Skin of body (tissue), 3 donors: ENCODE measurements at places on chromosomes 16 and 17.

DNA sequence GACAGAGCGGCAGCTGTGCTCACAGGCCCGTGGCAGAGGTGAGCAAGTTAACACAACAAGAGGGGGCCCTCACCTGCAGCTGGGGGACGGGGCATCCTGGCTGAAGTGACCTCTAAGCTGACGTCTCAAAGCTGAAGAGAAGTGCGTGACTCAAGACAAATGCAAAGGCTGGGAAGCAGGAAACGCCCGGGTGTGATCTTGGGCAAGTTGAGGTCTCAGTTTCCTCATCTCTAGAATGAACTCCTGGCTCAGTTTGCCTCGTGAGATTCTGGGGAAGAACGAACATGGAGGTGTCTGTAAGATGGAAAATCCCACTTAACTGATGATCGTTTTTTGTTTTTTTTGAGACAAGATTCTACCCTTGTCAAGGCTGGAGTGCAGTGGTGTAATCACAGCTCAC, 40.1 kb upstream of the C1QL1 start:
- DNase-seq: no peak

DNA sequence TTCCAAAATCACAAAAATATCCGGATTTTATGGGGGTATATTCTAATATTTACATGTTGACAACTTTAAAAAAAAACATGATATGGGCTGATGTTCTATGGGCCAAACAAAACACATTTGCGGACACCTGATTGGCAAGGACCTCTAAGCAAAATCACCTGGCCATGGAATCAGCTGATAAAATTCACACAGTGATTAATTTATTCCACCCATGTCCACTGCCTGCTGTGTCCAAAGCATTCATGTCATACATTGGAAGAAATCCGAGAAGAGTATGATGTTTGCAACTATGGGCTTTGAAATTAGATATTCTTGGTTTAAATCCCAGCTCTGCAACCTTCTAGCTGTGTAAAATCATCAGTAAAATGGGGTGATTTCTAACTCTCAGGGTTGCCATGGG, 538.7 kb downstream of the HAPSTR1 start:
- DNase-seq: no peak

DNA sequence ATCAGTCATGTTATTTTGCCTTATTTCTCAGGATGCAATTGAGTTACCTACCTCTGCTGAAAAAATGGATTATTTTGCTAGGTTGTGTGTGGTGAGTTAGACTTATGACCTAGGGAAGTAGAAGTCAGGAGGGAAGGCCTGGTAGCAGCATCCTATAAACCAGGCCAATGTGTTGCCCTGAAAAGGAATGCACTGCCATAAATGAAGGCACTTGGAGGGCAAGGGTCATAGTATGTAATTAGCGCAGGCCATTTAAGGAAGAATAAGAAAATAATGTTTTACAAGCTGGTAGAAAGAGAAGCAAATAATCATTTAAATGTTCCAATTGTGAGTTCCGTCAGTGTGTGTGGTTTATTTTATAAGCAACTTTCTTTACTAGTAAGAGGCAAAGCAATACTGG, 698.8 kb downstream of the KCNJ2 start:
- no peak for DNase-seq

DNA sequence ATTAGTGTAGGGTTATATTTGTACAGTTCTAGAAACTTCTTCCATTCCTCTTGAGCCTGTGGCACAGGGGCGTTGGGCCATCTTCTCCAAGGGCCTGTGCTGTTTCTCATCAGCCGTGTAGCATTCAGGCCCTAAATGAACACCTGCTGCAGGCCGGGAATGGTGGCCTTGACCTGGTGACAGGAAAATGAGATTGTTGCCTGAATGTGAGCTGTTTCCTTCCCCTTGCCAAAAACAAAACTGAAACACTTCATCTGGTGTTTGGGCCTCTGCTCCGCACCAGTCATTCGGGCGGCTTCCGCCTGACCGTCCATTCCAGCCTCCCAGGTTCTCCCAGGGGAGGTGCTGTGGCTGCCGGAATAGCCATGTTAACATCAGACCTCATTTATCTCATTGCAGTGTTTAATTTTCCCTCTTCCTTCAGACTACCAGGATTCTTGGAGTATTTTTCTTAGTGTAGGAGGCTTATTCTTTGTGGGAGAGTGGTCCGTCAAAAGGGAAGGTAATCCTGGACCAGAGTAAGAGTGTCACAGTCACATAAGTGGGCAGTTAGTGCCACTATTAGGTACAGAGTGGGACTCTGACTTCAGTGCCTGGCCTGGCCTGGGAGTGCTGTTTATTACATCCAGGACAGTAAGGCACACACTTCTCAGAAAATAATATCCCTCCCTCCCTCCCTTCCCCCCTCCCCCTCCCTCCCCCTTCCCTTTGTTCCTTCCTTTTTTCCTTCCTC, 61.9 kb downstream of the WWP2 start:
- DNase-seq: no peak

DNA sequence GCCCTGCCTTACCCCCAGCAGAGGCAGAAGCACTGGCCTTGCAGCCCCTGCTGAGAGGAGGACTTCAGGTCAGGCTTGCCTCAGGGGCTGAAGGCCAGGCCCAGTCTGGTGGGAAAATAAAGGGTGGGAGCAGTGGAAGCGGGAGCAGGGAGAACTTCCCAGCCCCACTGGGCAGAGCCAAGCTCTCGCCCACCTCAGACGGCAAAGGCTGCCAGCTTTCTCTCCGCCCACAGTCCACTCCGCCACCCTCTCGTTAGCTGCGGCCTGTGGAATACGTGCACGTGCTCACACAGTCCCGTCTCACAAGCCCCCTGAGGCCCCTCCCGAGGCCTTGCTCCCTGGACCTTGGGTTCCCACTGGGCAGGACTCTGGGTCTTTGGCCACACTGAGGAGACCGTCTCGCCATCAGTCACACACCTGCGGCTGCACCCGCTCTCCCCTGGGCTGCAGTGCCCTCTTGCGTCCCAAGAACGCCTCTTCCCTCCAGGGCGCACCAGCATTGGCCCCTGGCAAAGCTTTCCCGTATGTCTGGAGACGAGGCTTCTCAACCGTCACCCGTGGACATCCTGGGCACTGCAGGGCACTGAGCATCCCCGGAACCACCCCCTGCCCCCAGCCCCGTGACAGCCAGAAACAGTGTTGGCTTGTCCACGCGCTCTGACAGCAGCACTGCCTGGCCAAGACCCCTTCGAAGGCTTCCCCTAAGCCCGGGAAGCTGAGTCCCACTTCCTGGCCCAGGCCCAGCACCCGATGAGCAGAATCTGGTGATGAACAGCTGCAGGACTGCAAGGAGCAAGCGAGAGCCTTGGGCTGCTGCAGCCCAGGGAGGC, 8.3 kb downstream of the MRPL28 start:
- DNase-seq: no peak

GRCh38 chr16:57513371-57514102, 22.8 kb downstream of the CCDC102A start:
- DNase-seq: no peak

GRCh38 chr16:85354686-85355514, 242.6 kb upstream of the CIBAR2 start:
- no peak for DNase-seq

DNA sequence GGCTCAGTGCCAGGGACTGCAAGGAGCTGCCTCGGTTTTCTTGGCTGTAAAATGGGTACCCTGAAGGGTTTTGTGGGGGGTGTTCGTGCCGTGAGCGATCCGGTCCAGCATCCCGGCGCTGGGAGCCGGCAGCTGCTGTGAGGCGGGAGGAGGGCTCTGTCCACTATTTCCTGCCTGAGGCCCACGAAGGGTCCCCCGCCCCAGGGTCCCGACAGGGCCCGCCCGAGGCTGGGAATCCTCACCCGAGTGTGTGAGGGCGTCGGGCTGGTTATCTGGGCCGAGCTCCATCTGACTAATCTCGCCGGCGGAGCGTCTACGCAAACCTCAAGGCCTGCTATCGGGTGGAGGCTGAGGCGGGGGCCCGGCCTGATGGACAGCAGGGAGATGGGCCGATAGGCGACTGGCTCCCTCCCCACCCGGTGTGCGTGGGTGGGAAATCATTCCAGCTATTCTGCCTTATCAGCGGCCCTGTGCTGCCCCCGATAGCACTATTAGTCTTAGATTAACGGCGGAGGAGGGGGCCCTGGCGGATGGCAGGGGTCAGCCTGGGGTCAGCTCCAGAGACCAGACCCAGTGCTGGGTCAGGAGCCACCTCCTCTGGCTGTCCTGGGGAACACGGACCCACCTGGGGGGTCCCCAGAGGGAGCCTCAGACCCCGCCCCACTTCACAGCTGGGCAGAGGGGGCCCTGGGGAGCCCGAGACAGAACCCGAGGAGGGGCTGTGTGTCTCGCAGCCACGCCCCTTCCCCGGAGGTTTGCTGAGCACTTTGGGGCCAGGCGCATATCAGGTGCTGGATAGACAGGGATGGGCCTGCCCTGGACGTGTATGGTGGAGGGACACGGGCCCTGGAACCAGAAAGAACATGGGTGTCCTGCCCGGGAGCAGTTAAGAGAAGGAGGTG, 44.7 kb downstream of the ZFPM1 start:
- no peak for DNase-seq

DNA sequence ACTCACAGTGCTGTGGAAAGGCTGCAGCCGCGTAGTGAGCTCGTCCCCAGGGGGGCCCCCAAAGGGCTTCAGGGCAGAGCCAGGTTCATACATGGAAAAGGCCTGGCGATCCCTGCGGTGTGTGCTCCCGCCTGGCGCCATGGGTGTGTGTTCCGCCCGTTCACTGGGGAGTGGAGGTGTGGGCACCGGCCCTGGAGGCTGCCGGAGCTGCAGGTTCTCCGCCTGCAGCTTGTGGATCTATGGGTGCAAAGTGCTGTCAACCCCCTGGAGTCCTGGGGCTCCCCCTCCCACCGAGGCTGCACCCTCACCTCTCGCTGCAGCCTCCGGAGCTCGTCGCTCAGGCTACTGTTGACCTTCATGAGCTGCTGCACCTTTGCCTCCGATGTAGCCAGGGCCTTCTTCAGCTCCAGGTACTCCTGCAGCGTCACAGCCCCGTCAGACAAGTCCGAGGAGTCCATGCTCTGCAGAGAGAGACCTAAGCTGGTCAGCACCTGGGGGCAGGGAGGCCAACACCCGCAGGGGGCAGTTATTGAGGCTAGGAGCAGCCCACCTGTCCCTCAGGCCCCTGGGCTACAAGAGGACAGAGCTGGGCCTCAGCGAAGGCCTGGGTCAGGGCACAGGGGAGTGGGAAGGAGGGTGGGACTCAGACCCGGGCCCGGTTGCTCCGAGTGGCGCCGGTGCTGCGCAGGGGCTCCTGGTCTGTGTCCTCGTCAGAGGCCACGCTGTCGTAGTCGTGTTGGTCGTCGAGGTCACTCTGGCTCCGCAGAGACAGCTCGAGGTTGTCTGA, 7.9 kb downstream of the TP53I13 start:
- DNase-seq: no peak

- DNase-seq: no peak
These were observed 407.0 kb upstream of the TOM1L1 start for GRCh38 chr17:54493691-54494090.

GRCh38 chr17:46057366-46057765, 58.3 kb downstream of the STH start:
- DNase-seq: no peak
